Midbrain (tissue), 1 donor: ENCODE measurements at places on chromosomes 2 and 18.

GRCh38 chr2:163572850-163573249 is 163.0 kb downstream of the FIGN start:
- DNase-seq, result no peak

DNA sequence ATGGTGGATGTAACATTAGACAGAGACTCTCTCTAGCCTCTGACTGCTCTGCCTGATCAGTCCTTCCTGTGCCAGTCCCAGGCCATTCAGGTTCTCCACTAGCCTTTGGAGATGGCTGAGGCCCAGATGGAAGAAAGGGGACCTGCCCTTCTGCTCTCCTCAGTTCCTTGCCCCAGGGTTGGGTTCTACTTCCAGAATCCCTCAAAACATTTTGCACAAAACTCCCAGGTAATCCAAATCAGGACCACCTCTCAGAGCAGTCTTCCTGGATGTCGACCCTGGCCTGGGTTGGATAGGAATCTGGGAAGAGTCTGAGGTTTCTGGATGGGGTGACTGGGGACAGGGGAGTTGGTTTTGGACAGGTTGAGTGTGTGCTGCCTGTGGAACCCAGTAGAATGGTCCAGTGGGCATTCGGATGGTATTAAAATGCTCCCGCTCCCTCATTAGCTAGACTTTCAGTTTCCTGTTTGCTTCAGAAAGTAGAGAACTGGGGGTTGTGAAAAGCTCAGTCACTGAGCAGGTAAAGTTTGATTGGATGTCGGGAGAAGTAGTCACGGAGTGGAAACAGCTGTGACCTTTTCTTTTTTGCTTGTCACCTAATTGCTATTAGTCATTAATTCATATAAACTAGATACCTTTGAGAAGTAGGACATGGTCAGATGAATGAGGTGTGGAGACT is 37.9 kb downstream of the DPYSL5 start:
- DNase-seq, result no peak

GRCh38 chr2:120958623-120959366 is 223.1 kb downstream of the GLI2 start:
- no peak for DNase-seq

DNA sequence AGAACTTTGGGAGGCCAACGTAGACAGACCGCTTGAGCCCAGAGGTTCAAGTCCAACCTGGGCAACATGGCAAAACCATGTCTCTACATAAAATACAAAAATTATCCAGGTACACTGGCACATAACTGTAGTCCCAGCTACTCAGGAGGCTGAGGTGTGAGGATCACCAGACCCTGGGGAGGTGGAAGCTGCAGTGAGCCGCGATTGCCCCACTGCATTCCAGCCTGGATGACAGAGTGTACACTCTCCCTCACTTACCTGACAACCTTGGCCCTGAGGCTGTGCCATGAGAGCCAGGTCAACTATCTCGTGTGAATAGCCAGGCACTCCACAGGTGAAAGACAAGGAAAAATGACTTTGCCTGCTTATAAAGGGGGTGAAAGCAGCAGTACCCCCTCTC is 39.3 kb downstream of the CBLN2 start:
- no peak for DNase-seq

DNA sequence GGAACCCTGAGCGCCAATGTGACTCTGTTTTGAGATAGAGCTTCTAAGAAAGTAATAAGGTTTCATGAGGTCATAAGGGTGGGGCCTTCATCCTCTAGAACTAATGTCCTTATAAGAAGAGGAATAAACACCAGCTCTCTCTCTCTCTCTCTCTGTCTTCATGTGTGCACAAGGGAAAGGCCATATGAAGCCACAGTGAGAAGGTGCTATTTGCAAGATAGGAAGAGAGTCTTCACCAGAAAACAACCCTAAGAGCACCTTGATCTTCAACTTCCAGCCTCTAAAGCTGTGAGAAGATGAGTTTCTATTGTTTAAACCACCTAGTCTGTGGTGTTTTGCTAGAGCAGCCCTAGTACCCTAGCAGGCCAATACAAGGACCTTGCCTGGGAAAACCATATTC is 55.8 kb downstream of the DOCK10 start:
- no peak for DNase-seq

DNA sequence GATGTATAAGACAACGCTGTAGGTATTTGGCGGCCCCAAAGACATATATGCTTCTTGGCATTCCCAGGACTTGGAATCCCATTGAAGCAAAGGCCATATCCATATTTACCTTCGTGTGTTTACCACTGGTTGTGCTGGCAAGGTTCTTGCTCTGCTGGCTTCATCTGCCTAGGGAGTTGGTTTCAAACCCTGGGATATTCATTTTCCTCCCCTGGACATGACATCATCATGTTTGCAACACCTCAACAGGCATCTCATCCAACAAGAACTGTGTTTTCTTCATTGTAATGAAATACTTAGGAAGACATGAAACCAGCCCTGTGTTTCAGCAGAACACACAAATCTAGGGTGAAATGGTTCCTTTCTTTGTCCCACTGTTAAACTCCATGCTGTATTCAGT is 77.9 kb upstream of the PHLPP1 start:
- no peak for DNase-seq

GRCh38 chr2:160399880-160400279 is 93.7 kb downstream of the RBMS1 start:
- no peak for DNase-seq

DNA sequence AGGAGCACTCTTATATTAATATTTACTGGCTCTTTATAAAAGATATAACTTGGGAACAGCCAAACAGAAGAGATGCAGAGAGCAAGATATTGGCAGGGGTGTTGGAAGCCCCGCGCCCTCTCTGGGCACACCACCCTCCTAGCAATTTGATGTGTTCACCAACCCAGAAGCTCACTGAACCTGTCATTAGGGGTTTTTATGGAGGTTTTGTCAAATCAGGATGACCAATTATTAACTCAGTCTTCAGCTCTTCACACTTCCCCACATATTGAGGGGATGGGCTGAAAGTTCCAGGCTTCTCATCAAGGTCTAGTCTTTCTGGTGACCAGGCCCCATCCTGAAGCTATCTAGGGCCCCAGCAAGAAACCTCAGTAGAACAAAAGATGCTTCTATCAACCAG is 10.9 kb upstream of the INO80D start:
- no peak for DNase-seq

DNA sequence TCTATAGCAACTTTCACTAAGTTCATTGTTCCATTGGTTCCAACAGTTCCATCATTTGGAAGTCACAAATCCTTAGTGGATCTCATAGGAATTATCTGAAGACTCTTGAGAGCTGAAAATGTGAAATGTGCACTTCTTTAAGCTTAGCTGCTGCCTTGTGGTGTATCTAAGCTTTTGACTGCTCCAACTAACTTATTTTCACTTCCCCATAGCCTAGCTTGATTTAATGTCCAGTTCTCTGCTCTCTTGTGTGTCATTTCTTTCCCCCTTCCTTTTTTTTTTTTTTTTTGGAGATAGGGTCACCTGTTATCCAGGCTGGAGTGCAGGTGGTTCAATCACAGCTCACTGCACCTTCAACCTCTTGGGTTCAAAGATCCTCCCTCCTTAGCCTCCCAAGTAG is 34.9 kb upstream of the CD302 start:
- peak; percentile 8 for DNase-seq

GRCh38 chr2:214471990-214472389 is 61.1 kb downstream of the VWC2L start:
- DNase-seq, result no peak

GRCh38 chr2:26854283-26854827 is 6.4 kb downstream of the DPYSL5 start:
- no peak for DNase-seq

GRCh38 chr2:24929230-24929629 is 9.2 kb upstream of the ADCY3 start:
- DNase-seq, result no peak
